Heart left ventricle (tissue), 16 donors: ENCODE measurements at places on chromosomes 1 and 21. TPM values are rescaled to one million over a fixed set of nuclear protein-coding genes. Genes with fewer than 3 reads are reported as not detected.

GRCh38 chr1:96845464-96845863 lies 123.9 kb downstream of the PTBP2 start:
- DNase-seq, result no peak

- DNase-seq, result peak; percentile 43
Observed at GRCh38 chr1:25641931-25642573, 25.5 kb downstream of the MAN1C1 start.

GRCh38 chr1:236692742-236693141 lies 6.4 kb downstream of the ACTN2 start:
- no peak for DNase-seq

GRCh38 chr1:224780736-224781135 lies 148.7 kb upstream of the DNAH14 start:
- DNase-seq, result no peak

- DNase-seq, result peak; percentile 94
Observed at GRCh38 chr1:184296466-184297243, 90.2 kb upstream of the C1orf21 start.

- peak; percentile 28 for DNase-seq
Observed at GRCh38 chr21:16473988-16474387, 744.2 kb downstream of the USP25 start.

- peak; percentile 34 for DNase-seq
Observed at GRCh38 chr1:111603979-111604378, 15.6 kb upstream of the RAP1A start.

DNA sequence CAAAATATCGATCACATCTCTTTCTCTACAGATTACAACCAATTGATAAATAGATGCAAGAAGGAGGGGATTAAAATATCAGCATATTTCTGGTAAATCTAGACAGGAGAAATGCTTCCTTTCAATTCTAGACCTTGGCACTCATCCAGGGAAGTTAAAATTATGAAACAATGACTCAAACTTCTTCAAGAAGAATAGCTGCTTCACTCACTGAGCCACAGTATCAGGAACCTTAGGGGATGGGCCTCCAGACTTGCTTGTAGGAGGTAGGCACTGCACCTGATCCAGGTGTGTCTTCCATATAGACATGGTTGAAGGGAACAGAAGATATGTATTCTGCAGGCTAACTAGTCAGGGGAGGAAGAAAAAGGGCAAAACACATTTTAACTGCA lies 9.8 kb downstream of the SLAMF7 start:
- no peak for DNase-seq

- DNase-seq, result no peak
Observed at GRCh38 chr1:3482378-3482849, 27.9 kb downstream of the ARHGEF16 start.

- no peak for DNase-seq
Observed at GRCh38 chr1:1429671-1430073, 5.8 kb upstream of the VWA1 start.

- no peak for DNase-seq
Observed at GRCh38 chr1:216216305-216216704, 206.9 kb downstream of the USH2A start.

DNA sequence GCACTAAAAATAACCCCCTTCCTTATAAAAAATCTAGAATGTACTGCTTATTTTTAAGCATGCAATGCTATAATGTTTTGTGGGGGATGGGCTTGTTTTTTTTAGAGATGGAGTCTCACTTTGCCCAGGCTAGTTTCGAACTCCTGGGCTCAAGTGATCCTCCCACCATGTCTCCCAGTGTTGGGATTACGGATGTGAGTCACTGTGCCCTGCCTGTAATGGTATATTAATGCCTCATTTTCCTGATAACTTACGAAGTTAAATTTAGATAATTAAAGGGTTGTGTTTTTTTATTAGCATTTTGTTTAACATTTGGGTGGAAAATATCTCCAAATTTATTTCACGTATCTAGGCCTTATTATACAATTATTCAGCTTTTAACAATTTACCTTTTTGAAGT lies 6.5 kb downstream of the RNF11 start:
- DNase-seq, result no peak

DNA sequence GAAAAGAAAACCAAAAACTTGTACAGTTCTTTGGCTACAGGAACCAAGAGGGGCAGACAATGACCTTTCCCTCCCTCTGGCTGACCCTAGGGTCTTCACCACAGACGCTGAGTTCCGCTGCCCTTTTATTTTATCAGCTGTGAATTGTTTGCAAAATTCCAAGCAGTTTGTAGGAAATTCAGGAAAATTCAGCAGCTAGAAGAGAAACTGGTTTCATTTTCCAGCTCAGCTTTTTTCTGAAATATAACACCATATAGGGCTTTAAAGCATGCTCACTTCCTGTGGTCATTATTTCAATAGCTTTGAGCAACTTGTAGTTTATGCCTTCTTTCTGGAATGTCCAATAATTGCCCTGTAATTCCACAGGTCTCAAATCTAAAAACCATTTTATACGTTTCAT lies 5.5 kb upstream of the PIK3R3 start:
- no peak for DNase-seq

- DNase-seq, result no peak
Observed at GRCh38 chr1:117970252-117970651, 40.7 kb downstream of the WDR3 start.

- no peak for DNase-seq
Observed at GRCh38 chr1:209595599-209596285, 12.2 kb downstream of the CAMK1G start.

DNA sequence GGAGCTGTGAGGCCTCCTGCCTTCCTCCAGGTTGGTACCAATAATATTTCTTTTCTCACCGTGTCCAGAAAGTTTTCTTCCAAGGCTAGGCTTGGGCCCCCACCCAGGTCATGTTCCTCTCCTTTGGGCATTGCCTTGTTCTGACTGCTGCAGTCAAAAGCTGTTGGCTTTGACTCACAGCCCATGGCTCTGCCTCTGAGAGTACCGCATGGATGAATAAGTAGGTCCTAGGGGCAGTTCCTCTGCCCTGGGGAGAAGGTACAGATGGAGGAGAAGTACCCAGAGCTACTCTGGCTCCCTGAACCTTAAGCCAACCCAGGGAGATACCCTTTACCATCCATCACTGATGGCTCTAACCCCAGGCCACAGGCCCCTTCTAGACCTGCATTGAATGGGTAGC lies 115.0 kb downstream of the NAV1 start:
- DNase-seq, result no peak

- DNase-seq, result no peak
Observed at GRCh38 chr1:245871915-245872314, 635.2 kb downstream of the SMYD3 start.

DNA sequence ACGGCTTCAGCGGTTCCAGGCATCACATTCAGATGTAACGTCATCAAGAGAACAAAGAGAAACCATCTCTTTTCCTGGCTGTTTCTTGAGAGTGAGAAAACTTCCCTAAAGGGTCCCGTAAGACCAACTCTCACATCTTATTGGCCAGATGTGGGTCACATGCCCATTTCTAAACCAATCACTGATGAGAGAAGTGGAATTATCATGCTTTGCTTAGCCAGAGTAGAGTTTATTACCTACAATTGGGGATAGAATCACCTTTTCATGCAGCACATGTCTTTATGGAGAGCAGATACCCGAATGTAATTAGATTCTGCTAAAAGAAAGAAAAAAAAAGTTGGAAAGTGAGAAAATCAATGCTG lies 54.4 kb downstream of the LYPLAL1 start:
- no peak for DNase-seq

GRCh38 chr1:45802343-45803298 lies 791 bp upstream of the MAST2 start:
- peak; percentile 79 for DNase-seq

DNA sequence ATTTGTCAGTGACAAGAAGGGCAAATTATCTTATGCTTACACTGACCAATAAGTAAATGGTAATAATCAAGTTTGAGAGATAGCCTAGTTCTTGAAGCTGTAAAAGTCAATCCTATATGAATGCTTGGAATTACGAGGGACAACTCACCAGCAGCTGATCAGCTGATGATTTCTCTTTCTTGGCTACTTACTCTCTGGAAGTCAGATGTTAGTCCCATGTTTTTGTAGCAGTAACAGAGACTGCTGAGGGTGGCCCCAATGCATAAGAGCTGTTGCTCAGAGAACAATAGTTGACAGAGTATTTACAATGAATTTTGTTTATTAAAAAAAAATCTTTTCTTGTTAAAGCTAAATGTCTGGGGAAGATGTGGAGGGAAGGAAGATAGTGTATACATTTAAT lies 39.3 kb downstream of the CD160 start:
- DNase-seq, result no peak

The CFHR5 gene
- total RNA-seq, result not detected

The CD2 gene
- total RNA-seq, result not detected

The PRDM2 gene
- total RNA-seq, result 45.8 TPM

The PRDM15 gene
- total RNA-seq, result 2.7 TPM

The GJB5 gene
- not detected for total RNA-seq

The CELA3B gene
- total RNA-seq, result not detected

The RASAL2 gene
- 39.9 TPM for total RNA-seq

The NBPF4 gene
- total RNA-seq, result not detected

The EPHB2 gene
- total RNA-seq, result 2.9 TPM

The SAMD11 gene
- total RNA-seq, result 0.96 TPM

The PRKACB gene
- 52.3 TPM for total RNA-seq

The FOXJ3 gene
- 33.4 TPM for total RNA-seq

The OR2T33 gene
- not detected for total RNA-seq
